Liver (tissue), 10 donors: ENCODE measurements at places on chromosomes 2 and 18. TPM values are rescaled to one million over a fixed set of nuclear protein-coding genes. Genes with fewer than 3 reads are reported as not detected.

The BCL2 gene
- total RNA-seq = 2.1 TPM

The BMP10 gene
- 9.5 TPM for total RNA-seq

GRCh38 chr2:68287580-68288441 is 31.9 kb downstream of the CNRIP1 start:
- no peak for DNase-seq

- no peak for DNase-seq
Measured at GRCh38 chr2:135974036-135974435, 11.4 kb downstream of the DARS1 start.

The DUSP2 gene
- total RNA-seq = 1.6 TPM

The ZNF532 gene
- 3.5 TPM for total RNA-seq
